ENCODE measurements at places on chromosomes 2 and 18.

DNA sequence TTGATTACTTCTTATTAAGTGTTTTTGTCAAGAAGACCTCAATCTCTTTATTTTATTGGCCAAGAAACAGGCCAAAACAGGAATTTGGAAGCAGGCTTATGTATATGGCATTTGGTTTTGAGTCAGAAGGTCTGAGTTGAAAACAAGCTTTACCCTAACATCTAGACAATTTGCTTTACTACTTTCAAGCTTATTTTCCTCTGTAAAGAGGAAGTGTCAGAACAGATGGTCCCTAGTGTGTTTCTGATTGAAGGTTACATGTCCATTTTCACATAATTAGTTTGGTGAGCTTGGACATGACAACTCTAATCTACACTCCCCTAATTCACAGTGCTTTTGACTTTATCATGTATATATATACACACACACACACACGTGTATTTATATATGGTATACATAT lies 19.8 kb upstream of the MAP4K4 start:
- DNase-seq, result no peak

DNA sequence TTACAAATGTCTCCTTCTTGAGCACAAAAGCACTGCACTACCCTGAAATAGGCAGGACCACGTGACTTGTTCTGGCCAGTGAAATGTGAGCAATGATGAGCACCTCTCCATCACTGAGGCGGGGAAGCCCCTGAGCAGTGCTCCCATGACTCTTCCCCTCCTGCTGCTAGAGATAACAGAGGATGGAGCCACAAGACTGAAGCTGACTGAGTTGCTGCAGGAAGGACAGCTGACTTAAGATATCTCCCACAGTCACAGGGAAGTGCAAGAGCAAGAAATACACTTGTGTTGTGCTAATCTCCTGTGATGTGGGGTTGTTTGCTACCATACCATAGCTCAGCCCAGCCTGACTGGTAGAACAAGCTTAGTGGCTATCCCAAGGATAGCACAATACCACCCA lies 38.7 kb downstream of the STK39 start:
- no peak for DNase-seq

DNA sequence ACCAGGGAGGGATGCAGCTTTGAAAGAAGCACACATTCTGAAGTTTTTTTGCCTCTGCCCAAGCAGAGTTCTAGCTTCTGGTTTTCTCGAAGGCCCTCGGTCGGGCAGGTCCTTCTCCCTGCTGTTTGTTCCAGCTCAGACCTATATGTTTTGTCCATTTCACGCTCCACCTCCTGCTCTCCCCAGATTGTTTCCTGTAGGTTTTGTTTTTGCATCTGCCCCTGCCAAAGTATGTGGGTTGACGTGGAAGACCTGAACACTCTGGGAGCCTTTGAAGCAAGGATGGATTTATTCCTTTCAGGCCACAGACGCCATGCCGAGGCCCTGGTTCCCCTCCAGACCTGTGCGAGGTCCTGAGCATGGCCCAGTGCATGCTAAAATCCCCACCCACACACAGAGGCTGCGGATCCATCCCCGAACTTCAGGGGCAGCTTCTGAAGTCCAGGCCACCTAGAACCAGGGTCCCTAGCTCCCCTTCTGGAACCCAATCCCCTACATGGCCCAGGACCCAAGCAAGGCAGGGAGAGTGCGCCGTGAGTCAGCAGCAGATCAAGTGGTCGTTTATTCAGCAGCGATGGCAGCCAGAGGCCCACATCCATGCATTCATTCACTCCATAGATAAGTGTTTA lies 205.4 kb downstream of the KLHL29 start:
- no peak for DNase-seq

- no peak for DNase-seq
Measured at GRCh38 chr2:174399171-174399570, 3.6 kb downstream of the SCRN3 start.

DNA sequence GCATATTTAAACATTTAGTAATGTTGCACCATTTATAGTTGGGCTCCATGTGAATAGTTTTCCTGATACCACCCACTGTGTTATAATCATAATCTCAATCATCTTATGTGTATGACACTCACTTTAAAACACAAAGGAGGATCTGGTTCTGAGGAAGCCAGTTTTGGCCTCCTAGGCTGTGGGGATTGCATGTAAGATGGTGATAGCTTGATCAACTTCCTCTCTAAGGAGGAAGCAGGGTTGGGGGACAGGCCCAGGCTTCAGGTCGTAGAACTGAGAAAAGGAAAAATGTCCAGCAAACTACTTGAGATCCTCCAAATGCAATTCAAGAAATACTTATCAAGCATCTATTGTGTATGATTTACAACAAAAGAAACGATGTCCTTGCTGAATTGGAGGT lies 4.9 kb upstream of the PPM1B start:
- no peak for DNase-seq

- no peak for DNase-seq
Measured at GRCh38 chr18:68734308-68734707, 19.4 kb upstream of the TMX3 start.

- DNase-seq, result no peak
Measured at GRCh38 chr18:27062802-27063201, 122.3 kb downstream of the CHST9 start.

DNA sequence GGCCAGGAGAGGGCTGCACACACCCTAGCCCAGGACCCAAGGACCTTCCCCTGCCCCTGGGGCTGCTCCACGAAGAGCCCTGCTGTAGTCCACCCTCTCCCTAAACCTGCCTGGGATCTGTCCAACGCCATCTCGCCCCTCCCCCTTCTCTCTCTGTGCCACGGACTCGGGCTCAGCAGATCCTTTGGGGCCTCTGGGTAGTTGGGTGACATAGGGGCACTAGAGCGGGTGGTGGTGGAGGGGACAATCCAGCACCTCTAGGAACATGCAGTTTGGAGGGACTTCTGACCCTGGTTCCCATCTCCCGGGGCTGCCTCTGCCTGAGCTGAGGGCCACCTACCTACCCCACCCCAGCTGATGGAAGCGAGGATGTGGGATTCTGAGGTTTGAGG lies 7.3 kb upstream of the CRYBA2 start:
- no peak for DNase-seq

- DNase-seq, result no peak
Measured at GRCh38 chr2:144607099-144607498, 87.2 kb upstream of the ZEB2 start.

DNA sequence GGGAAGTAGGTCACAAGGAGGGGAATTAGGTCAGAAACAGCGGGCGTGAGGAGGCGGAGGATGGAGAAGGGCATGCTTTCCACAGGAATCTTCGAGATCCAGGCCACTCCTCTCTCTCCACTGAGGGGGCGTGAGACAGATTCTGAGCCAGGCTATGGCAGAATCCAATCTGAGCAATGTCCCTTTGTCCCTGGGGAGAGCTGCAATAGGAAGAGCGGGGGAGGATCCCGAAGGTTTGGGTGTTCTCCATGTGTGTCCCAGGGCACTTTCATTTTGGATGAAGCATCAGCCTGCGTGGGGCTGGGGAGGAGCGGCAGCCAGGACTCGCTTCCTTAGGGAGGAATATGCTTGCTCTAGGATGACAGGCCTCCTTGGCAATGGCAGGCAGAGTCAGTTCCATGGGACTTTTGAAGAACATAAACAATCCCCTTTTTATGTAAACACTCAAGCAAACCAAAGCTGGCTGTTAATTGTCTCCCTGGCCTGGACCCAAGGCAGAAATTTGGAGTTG lies 84.0 kb downstream of the LIPG start:
- no peak for DNase-seq

DNA sequence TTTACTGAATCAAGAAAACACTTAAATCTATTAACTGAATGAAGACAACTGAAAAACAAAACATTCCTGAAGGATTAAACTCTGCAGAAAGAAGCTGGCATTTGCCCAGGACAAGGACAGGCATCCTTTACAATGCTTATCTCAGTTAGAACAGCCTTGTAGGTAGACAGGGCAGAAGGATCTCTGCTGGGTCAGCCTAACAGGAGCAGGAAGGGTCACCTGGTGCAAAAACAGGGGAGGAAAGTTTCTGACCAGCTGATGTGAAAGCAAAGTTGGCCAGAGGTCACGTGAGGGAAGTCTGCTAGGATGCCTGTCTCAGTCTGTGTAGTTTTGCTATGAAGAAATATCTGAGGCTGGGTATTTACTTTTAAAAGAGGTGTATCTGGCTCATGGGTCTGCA lies 348.6 kb downstream of the ANAPC1 start:
- DNase-seq, result no peak

GRCh38 chr2:128606837-128607236 lies 288.2 kb upstream of the HS6ST1 start:
- DNase-seq, result no peak

DNA sequence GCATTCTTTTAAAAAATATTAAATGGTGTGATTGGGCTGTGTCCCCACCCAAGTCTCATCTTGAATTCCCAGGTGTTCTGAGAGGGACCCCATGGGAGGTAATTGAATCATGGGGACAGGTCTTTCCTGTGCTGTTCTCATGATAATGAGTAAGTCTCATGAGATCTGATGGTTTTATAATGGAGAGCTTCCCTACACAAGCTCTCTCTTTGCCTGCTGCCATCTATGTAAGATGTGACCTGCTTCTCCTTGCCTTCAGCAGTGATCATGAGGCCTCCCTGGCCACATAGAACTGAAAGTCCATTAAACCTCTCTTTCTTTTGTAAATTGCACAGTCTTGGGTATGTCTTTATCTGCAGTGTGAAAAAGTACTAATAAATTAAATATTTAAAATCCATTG lies 10.3 kb downstream of the PPM1B start:
- DNase-seq, result no peak

DNA sequence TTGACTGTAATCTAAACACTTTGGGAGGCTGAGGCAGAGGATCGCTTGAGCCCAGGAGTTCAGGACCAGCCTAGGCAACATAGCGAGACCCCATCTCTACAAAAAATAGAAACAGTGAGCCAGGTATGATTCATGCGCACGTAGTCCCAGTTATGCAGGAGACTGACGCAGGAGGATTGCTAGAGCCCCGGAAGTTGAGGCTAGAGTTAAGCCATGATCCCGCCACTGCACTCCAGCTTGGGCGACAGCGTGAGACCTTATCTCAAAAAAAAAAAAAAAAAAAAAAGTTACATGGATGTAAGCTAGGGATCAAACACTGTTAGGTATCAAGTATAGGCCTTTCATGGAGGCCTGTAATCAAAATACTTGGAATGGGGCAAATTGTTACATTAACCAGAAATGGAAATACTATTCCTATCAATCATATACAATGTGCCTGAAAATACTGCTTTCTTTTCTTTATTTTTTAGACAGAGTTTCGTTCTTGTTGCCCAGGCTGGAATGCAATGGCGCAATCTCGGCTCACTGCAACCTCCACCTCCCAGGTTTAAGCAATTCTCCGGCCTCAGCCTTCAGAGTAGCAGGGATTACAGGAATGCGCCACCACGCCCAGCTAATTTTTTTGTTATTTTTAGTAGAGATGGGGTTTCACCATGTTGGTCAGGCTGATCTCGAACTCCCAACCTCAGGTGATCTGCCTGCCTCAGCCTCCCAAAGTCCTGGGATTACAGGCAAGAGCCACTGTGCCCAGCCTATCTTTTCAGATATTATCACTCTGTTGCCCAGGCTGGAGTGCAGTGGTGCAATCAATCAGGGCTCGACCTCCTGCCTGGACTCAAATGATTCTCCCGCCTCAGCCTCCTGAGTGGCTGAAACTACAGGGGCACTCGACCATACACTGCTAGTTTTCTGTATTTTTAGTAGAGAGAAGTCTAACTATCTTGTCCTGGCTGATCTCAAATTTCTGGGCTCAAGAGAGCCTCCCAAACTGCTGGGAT lies 27.2 kb downstream of the XPO1 start:
- no peak for DNase-seq

DNA sequence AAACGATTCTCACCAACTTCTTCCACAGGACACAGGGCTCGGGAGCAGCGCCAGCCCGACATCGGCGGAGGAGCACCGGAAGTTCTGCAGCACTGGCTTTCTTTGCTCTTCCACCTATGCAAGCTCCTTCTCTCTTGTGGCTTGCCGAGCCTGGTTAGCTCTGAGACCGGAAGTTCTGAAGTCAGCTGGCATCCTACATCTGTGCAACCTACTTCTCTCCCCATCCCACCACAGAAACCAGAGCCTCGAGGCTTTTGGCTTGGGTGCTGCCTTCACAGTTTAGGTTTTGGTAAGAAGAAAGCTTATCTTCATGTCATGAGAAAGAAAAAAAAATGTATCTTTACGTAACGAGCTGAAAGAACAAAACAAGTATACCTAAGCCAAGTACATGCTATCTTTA lies 111.7 kb downstream of the ANKRD44 start:
- DNase-seq, result no peak

DNA sequence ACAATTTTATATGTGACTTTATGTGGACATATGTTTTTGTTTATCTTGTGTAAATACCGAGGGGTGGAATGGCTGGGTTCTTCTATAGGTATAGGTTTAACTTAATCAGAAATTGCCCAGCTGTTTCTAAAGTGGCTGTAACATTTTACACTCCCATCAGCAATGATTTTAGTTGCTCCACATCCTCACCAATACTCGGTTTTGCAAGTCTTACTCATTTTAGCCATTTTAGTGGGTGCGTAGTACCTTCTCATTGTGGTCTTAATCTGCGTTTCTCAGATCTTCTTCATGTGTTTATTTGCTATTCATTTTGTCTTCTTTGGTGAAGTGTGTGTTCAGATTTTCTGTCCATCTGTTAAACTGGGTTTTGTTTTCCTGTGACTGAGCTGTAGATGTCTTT lies 95.4 kb upstream of the BCL2L11 start:
- DNase-seq, result no peak

DNA sequence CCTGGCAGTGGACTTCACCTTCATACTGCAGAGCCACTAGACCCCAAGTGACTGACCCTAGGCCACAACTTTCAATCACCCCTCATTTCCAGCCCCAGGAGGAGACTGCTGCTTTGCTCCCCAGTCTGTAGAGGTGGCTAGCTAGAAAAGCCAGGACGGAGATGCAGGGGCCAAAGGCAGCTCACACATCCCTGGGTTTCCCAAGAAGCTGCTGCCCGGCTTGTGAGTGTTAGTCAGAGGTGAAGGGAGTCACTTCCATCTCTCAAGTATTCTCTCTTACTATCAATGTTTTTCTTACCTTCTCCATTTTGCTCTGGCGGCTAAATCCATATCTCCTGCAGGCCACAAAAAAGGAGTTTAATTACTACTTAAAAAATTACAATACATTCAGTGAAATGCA lies 36.2 kb downstream of the CCDC93 start:
- DNase-seq, result no peak

GRCh38 chr18:22432657-22433137 lies 15.0 kb upstream of the CTAGE1 start:
- DNase-seq, result no peak

- DNase-seq, result no peak
Measured at GRCh38 chr2:65375723-65376122, 56.7 kb downstream of the SPRED2 start.

Data from T47D (cell line).